Activated CD8-positive, alpha-beta T cell treated with anti-CD3 and anti-CD28 coated beads, Interleukin-2, amount 10 ng/mL, durations not matched to agents 7 days and 5 days (primary cell): ENCODE measurements at places on chromosomes 7 and 10. TPM values are rescaled to one million over a fixed set of nuclear protein-coding genes. Genes with fewer than 3 reads are reported as not detected.

DNA sequence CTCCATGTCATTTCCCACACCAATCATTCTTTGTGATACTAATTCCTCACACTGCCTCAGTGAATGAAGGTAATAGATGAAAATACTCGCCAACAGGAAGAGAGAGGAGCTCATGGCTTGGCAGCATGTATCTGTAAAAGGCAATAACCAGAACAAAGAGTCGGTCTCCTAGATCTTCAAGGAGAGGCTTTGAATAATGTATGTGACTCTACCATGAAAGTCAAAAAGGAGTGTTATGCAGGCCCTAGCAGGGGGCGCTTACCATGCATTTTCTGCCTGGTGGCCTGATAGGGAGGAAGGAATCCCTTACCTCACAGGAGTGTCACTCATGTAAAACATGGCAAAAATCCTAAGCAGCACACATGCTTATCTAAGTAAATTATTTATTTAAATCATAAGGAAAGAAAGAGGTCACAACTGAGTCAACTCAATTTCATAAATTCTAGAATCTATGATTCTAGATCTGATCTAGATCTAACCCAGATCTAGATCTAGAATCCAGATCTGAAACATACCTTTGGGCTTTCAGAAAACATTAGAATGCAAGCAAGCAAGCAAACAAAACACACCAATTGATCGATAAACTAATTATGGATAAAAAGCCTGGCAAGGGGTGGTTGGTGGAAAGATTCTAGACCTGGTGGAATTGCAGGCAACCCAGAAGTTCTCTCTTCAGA lies 226.3 kb upstream of the KLF6 start:
- DNase-seq: no peak

DNA sequence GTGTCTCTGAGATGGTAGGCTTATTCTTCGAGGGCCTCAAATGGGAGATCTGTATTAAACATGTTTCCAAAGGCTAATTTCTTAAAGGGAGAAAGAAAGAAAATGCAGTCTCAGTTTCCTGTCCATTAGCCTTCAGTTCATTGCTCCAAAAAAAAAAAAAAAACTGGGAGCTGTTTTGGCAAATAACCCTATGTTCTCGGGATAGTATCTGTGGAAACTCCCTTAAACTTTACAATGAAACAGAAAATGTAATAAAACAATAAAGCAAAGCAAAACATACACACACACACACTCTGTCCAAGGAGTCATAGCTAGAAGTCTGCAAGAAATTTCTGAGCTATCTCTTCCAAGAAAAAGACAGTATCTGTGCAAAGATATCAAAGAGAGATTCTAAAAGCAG lies 172.5 kb upstream of the CELF2 start:
- no peak for DNase-seq

- no peak for DNase-seq
These were observed 38.3 kb downstream of the MACROH2A2 start for GRCh38 chr10:70090951-70091350.

DNA sequence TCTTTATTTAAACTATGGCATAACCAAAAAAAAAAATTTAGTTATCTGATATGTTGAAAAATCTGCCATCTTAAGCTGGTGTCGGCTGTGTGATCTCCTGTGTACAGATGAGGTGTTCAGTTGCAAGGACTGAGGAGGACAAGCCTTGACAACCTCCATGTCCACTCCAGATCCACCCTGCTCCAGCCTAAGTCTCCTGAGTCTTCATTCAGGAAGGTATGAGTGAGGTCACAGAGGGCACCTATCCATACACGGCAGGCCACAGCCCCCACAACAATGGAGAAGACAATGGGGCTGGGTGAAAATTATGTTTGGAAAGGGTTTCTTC lies 16.1 kb downstream of the TARP start:
- DNase-seq: no peak

DNA sequence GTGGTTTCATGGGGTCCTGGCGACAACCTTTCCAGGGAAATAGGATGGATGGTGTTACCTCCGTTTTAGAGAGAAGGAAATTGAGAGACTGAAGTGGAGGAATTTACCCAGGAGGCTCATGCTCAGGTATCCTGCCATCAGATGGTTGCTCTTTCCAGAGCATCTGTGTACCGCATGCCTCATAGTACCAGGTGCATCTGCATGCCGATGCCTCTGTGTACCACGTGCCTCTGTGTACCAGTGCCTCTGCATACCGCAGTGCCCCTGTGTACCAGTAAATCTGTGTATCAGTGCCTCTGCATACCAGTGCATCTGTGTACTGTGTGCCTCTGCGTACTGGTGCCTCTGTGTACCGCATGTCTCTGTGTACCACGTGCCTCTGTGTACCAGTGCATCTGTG lies 3.2 kb downstream of the VWA2 start:
- no peak for DNase-seq

GRCh38 chr10:61283481-61284221 lies 169.5 kb downstream of the TMEM26 start:
- DNase-seq: no peak

Gene TAS2R3
- total RNA-seq: 0.73 TPM

DNA sequence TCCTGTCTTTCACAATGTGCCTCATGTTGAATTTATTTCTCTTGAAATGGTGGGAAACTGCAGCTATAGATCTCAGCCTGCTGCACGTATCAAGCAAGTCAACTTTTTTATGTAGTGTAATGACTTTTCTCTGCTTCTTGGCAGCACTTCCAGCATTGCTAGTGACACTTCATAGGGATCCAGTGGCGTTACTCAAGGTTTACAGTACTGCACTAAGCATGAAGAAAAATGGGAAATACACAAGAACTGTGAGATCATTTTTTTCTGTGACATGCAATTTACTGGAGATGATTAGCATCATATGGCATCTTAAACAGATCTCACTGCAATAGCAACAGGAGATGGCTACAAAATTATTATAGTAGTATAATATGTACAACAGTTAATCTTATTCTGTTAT lies 90.9 kb downstream of the POLR1F start:
- no peak for DNase-seq

DNA sequence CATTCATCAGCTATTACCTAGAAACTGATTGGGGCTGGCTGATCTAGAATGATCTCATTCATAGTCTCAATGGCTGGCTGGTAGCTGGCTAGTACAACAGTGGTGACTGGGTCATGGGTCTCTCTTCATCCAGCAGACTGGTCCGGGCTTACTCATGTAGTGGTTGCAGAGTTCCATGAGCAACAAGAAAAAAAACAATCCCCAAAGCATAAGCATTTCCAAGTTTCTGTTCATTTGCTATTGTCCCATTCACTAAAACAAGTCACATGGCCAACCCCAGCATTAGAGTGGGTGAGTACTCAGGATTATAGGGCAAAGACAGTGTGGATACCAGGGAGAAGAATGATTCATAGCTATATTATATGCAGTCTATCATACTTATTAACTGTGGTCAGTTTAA lies 85.2 kb upstream of the SEMA3C start:
- DNase-seq: no peak

- peak; percentile 84 for DNase-seq
These were observed 16.2 kb downstream of the HSPB1 start for GRCh38 chr7:76318488-76319353.

DNA sequence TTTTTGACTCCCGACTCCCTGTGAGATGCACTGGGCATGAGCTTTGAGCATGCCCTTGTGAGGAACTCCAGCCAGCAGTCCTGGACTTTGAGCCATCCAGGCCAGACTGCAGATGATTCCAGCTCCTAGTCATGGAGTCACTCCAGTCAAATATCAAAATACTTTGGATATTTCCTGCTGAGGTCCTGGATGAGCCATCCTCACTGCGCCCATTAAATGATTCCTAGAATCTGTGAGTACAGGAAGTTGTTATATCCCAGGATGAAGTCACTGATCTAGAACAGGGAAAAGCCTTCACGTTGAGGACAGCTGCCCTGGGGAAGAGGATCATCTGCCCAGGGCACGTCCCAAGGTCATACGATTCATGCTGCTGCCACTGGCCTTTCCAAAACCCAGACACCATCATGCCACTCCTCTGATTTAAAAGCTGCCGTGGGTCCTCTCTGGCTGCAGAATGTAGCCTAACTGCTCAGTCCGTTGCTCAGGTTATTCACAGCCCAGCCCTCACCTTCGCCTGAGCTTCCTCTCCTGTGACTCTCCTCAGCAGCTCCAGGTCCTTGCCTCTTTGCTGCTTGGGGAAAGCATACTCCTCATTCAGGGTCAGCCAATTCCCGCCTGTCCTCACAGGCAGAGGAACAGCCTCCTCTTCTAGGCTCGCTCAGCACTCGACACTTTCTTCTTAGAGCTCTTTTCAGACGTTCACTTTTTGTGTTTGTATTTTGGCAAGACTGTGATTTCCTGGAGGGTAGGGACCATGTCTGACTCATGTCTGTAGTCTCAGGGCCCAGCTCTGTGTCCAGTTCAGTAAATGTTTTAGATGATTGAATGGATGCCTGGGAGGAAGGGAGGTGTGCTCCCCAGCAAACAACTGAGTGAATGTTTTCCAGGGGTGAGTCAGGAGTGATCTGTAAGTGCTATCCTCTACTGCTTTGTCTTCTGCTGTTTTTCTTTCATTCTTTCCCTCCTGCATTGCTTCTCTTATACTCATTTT lies 157.8 kb downstream of the SNX10 start:
- no peak for DNase-seq

GRCh38 chr7:135178364-135178763 lies 7.9 kb upstream of the CYREN start:
- DNase-seq: no peak
